ENCODE measurements at places on chromosomes 12 and 14.

DNA sequence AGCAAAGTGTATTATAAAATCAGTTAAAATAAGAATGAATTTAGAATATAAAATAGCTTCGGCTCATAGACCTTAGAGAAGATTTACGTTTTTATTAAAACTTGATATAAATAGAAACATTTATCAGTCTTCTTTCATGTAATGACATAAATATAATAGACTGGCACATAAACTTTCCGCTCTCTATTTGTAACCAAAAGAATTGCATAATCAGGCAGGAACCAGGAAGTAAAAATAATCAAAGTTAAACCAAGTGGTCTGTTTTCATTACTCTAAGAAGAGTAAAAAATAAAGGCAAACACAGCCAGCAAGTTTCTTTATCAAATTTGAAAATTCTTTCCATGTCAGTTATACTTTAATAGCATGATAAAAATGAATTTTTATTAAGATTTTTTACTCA is 46.3 kb upstream of the ATP2A2 start:
- peak; percentile 53 for DNase-seq

- DNase-seq = no peak
Measured at GRCh38 chr14:54920052-54920451, 17.4 kb upstream of the GCH1 start.

DNA sequence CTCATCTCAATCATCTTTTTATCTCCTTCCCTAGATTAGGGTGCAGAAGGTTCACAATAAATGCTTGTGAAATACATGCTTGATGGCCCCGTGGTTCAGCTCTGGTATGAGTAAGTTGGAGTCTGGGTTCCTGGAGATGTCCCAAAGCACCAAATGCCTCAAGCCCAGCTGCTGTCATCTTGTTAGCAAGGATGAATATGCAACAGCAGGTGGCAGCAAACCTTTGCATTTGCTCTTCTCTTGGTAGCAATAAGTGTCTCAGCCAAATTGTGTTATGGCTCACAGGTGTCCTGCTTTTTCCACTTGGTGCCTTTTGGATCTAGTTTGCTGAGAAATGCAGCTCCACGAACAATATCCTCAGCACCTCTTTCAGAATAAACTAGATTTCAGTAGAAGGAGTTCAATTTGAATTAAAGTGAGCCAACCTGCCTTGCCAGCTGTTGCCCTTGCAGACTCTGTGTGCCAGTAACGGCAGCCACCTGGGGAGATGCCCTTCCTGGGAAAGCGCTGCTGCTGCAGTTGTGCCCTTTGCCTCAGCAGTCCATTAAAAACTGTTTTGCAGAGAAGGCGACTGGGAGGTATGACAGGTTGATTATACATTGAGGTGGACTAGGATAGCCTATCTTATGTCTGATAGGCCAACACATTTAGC is 417.3 kb downstream of the SNAPC1 start:
- peak; percentile 53 for DNase-seq

DNA sequence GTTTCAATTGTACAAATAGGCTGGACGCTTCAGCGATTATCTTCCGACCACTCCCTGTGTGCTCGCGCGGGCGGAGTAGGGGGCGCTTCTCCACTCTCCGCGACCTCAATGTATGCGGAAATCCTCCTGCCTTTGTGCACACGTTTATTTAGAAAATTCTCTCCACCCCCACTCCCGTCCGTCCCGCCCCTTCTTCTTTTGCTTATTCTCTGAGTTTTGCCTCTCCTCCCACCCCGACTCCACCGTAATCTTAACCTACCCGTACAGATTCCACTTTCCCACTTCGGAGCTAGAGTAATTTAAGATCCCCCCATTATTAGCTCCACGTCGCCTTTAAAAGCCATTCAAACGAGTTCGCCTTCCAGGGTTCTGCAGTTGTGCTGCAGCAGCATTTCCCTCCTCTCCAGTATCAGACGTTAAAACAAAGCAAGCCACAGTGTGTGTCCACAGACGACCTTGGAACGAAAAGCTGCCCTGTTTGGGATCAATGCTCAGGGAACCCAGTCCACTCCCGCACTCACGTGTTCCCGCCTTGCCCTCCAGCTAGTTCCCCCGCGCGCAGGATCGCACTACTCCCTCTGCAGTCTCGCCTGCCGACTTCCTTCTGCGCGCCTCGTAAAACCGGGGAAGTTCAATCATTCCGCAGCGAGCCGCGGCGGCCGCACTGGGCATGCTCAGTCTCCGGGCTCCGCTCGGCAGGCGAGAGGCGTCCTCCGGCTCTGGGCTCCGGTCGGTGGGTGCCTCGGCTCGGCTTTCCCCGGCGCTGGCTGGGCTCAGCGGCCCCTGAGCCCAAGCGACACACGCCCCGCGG is at the start of gene ANO6:
ANO6 (plus strand) TSS at position 677 of the 811 bp plus-strand sequence. CDS start 227 bp downstream, outside the sequence.
- peak; percentile 74 for DNase-seq

DNA sequence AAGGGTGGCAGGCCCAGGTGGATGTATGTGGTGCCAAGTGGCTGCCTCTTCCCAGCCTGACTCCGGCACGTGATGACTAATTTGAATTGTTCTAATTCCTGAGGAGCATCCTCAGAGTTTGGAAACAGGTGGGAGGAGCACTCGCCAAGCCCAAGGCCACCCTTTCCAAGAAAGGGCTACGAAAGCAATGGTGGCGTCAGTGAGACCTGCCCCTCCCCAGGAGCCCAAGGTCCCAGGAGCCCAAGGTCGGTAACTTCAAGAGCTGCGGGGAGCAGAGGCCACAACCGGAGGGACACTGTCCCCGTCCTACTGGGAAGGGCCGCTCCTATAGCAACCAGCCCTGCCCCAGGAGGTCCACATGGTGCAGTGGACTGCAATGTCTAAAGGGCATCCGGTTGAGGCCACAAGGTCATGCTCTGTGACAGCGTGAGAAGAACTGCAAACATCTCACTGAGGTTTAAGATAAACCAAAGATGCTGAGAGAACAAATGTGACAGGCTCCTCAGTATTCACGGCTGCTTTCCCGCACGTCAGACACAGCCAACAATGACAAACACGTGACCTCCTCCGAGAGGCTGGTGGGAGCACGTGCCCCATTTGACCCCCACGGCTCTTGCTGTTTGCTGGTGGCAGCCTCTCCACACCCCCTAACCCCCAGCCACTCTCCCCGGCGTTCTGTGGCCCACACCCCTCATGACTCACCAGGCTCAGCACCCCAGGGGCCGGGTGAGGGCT is 79.6 kb downstream of the ITPK1 start:
- DNase-seq = no peak

DNA sequence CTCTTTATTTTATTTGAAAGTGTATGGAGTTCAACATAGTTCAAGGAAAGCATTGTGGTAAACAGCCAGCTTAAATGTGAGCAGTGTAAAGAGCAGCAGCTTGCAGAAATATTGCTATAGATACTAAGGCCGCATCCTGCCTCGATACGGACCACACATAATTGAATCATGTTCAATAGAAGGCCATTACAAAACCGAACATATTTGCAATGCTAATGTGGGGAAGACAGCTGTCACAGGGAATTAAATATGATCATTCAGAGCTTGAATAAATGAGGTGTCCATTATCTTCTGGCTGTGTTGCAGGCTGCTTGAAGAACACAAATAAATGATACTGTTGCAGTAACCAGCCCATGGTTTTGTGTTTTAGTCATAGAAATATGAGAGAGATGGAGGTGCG is 173.2 kb downstream of the BRMS1L start:
- no peak for DNase-seq

DNA sequence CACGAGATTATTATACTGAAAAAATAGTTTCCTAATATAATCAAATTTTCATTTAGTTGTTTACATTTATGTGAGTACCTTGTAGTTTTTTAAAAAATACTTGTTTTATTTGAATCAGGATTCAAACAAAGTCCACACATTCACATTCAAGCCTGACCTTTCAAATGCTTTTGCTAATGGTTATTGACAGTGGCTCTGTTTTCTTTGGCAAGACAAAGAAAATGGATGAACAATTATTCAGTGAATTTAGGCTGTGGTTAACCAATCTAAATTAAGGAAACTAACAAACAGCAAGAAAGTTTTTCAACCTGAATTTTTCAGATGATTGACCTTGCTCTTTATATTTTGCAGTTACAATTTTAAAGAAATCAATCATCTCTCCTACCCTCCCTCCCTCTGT is 9.7 kb downstream of the SLC4A8 start:
- DNase-seq = peak; percentile 81

- peak; percentile 59 for DNase-seq
Measured at GRCh38 chr12:123384994-123385376, 1.1 kb downstream of the KMT5A start.

Measured in renal cortical epithelial cell (primary cell).